ENCODE measurements at places on chromosomes 7 and 10.

DNA sequence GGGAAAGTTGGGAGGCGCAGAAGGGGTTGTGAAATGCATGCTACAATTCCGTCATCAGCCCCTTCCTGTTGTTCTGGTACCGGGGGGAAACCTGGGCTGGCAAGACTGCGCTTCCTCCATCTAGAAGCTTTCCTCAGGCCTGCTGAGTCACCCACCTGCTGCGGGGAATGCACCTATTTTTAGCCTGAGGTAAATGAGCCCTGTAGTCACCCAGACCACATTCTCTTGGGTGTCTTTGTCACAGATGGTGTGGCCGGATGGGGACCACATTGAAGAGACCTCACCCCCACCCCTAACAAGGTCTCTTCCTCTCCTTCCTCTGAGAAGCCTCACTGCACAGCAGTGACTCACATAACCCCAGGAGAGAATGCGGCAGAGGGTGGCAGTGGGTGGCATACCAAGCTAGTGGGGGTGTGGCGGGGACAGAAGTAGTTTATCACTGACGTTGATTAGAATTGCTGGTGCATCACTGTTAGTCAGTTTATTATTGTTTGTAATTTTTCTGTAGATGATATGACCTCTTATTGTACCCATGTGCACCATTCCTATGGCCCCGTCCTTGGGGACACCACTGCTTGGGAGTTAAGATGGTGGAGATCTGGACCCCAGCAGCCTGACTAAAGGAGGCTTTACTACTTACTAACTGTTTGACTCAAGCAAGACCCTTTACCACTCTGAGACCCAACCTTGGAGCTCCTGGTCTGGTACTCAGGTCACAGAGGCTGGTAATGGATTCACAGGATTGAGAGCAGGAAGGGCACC, 83.0 kb upstream of the DUSP5 start:
- peak; percentile 40 for DNase-seq

- peak; percentile 87 for DNase-seq
Observed at GRCh38 chr7:44378744-44379143, 53.4 kb upstream of the CAMK2B start.

DNA sequence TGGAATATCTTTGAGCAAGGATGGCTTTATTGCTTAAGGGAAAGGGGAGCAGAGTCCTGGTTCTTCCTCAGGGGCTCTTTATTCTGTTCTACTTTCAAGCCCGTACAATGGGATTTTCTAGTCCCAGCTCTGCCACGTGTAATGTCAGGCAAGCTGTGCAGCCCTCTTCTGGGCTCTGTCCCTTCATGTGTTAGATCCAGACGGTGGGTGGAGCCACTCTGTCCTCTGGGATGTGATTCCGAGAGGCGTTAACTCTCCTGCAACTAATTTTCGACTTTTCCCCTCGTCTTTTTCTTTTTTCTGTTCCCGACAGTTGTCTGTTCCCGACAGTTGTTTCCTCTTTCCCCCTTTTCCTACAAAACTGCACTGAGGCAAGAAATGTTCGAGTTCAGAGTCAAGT, 34.8 kb downstream of the FBH1 start:
- no peak for DNase-seq

DNA sequence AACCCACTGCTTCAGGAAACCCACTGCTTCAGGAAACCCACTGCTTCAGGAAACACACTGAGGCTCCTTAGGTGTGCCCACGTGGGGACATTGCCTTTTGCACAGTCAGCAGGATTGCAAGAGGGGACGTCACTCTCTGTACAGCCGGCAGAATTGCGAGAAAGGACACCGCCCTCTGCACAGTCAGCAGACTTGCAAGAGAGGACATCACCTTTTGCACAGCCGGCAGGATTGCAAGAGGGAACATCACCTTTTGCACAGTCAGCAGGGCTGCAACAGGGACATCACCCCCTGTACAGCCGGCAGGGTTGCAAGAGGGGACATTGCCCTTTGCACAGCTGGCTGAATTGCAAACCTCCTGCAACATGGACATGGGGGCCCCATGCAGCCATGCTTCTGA, 407.6 kb downstream of the GLRX3 start:
- DNase-seq, result no peak

GRCh38 chr10:128130051-128130450, 3.8 kb upstream of the MKI67 start:
- DNase-seq, result no peak

Data from brain microvascular endothelial cell (primary cell).